AG08396 (cell line): ENCODE measurements at places on chromosomes 7 and 10.
A peak's percentile ranks its signal among the peaks of the same experiment; 100 is the strongest.

- no peak for DNase-seq
Measured at GRCh38 chr10:43120929-43121314, 17.3 kb upstream of the CSGALNACT2 start.

DNA sequence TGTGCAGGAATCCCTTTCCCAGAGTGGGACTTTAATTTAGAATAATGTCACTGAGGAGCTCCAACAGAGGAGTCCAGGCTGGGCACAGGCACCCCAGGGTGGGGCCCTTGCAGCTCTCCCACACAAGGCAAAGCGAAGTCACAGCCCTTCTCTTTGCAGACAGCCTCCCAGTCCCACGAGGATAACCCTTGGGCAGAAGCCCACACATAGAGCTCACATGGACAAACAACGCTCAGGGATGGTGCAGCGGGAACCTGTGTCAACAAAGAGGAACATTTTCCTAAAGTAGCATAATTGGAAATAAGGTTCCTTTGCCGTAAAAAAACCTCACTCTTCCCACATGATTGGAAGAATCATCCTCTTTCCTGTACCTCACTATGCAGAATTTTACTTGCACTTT lies 29.3 kb upstream of the GGCT start:
- no peak for DNase-seq

- DNase-seq, result no peak
Measured at GRCh38 chr7:601036-601594, 81.5 kb upstream of the PDGFA start.

GRCh38 chr7:42900842-42901241 lies 11.0 kb downstream of the C7orf25 start:
- DNase-seq, result no peak

- no peak for DNase-seq
Measured at GRCh38 chr10:53744746-53745145, 972.2 kb upstream of the MBL2 start.

DNA sequence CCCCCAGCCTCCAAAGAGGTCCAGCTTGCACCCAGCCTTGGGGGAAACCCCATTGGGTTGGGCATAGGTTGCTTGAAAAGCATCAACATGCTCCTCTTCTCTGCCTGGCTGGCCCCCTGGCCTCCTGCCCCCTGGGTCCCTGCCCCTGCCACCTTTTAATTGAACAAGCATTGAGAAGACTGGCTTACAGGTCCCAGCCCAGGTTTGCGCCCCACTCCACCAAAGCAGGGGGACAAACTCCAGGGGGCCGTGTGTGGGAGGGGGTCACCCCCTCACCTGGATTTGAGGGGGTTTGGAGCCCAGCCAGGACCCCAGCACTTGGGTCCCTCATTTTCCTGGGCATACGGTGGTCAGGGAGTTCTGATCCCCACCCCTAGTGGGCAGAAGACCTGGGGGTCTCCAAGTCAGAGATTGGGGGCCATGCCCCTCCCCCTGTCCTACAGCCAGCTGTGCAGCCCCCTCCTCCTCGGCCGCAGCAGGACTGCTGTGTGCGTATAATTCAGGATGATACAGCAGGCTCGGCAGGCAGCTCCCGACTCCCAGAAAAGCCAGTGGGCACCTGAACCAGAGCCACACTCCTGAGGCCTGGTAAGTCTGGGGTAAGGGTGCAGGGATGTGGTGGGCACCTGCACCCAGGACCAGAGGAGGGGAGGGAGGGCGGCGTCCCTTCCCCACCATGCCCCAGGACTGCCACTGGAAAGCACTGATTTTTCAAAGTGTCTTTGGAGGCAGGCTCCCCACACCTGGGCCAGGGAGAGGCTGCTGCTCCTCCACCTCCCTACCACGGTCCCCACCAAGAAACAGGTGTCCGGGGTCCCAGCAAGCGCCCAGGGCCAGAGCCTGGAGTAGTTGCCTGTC lies 1.7 kb downstream of the ELFN1 start:
- no peak for DNase-seq

- no peak for DNase-seq
Measured at GRCh38 chr7:1925973-1926907, 256.2 kb downstream of the ELFN1 start.

DNA sequence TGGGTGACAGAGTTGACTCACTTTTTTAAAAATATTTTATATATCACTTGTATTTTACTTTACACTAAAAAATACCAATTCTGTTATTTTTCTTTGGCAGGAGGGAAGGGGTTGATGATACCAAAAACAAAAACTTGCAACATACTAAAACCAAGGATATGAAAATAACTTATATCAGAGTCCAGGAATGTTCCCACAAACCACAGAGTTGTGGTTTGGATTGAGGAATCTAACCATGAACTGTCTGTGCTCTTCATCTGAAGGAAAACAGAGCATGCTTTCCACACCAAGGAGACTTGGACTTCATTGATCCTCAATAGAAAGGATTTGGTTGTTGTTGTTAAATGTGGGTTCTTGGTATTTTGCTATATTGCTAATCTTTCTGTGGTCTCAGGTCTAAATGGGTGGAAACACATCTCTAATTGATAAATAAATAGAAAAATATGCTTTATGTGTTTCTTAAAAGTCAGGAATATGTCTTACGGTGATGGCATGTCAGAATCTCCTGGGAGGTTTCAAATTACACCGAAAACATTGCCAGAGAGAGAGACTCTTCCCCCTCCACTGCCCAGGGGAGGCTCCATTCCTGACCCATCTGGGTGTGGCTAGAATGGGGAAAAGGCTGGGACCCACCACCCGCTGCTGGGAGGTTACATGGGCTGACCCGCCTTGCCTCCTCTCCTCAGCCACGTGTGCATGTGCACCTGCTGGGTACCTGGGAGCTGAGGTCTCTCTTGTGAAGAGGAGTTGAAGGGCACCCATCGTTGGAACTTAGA lies 46.9 kb upstream of the STK17A start:
- peak; percentile 68 for DNase-seq

- no peak for DNase-seq
Measured at GRCh38 chr7:31550432-31550831, 36.5 kb downstream of the ITPRID1 start.

DNA sequence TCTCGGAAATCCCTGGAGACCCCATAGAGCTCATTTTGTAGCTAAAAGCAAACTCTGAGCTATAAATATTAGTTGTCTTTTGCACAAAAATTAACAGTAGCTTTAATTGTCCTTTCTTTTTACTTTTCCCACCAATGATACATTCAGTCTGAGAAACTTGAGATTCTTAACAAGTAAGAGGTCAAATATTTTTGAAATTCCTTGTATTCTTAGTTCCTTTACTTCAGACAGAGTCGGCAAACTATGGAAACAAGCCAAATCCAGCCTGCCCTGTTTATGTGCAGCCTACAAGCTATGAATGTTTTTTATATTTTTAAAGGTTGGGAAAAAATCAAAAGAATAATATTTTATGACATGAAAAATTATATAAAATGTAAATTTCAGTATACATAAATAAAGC lies 146.6 kb downstream of the CTNNA3 start:
- DNase-seq, result no peak

DNA sequence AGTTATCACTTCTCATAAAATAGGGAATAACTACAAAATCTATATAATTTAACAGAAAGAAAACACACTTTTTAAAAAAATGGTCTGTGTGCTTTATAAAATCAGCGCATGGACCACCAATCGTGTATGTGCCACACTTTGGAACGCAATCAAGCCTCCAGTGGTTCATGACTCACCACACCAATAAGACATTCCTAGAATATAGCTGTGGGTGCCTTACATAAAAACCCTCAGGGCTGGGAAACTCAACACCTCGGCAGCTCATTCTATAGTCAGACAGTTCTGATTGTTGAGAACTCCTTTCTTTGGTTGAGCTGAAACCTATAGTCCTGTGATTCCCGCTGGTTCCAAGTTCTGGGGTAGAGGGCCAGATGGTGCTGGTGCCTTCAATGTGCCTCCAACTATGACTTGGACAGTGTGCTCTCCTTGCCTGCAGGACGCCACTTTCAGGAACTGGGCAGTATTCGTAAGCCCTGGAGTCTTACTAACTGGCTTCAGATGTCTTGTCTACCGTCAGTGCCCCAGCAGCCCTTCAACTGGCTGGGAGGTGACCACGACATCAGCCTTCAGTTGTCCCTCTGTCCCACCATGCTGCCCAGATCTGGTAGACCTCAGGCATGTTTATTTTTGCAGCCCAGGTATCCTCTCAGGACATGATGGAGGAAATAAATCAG lies 135.7 kb upstream of the GDF10 start:
- no peak for DNase-seq

GRCh38 chr7:102072636-102073209 lies 213.9 kb upstream of the SH2B2 start:
- DNase-seq, result no peak

- no peak for DNase-seq
Measured at GRCh38 chr10:86699991-86700840, 31.9 kb downstream of the LDB3 start.

- no peak for DNase-seq
Measured at GRCh38 chr7:77426052-77426404, 9.9 kb upstream of the GSAP start.

GRCh38 chr7:8064828-8065227 lies 96.2 kb downstream of the GLCCI1 start:
- no peak for DNase-seq

DNA sequence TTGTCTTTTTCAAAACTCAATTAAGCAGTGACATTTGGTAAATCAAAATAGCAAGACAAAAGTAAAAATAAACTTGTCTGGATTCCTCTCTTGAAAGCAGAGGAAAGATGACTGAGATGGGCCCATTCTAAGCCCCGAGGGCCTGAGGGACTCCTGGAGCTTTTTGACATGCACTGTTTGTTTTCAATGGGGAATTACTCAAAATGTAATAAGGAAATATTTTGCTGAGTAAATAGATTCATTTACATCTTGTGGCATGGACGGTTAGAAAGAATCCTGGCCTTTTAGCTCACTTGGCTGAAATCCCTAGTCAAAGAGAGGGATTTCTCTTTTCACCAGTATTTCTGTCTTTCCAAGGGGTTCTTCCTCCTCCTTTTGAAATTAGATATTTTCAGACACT lies 108.0 kb downstream of the MKX start:
- no peak for DNase-seq

DNA sequence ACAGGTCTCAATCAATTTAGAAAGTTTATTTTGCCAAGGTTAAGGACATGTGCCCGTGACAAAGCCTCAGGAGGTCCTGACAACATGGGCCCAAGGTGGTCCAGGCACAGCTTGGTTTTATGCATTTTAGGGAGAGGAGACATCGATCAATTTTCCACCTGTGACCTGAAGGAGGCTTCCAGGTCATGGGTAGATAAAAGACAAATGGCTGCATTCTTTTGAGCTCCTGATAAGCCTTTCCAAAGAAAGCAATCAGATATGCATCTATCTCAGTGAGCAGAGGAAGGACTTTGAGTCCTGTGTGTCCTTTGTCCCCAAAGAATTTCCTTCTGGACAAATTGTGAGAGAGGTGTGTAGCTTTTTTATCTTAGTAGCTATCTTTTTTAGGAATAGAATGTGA lies 15.8 kb downstream of the LRRC72 start:
- DNase-seq, result no peak

DNA sequence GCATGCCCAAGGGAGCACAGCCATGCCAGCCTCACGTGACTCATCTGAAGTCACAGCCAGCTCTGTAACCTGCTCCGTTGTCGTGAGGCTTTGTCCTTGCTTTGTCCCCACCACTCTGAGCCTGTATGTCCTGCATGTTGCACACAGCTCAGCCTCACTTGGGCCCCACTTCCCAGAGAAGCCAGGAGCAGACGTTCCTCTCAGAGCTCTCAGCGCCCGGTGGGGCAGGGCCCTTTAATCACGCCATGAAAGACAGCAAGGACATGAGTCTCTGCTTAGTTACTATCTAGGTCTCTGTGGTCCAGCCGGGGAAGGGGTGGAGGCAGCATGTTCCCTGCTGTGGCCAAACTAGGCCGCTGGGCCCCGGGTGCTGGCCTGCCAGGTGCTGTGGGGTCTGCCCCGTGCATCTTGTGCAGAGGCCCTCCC lies 127.4 kb upstream of the FAM20C start:
- DNase-seq, result no peak

DNA sequence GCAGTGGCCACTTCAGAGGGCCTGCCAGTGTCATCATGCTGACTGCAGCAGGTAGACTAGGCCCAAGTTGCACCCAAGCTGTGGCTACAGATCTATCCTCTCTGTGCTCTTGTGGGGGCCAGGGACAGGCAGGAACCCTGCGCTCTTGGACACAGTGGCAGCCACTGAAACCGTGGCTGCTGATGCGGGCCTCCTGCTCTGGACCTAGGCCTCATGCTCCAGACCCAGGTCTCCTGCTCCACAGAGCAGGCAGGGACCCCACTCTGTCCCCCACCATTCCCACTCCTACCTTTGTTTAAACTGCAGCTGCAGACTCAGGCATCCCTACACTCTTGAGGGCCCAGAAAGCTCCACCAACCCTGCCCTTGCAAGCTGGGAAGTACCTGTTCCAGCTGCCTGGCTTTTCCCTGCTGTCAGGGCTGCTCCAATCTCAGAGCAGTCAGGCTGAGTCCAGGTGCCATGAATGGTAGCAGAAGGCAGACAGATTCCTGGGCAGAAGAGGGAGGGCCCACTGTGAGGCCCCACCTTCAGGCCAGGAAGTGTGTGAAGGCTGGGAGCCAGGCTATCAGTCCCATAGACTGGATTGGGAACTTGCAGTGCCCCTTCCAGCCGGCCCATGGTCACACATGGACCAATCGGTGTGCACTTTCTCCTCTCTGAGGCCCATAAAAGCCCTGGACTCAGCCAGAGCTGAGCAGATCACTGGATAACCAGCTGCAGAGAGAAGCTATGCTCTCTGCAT lies 634.0 kb upstream of the SEMA3D start:
- no peak for DNase-seq

DNA sequence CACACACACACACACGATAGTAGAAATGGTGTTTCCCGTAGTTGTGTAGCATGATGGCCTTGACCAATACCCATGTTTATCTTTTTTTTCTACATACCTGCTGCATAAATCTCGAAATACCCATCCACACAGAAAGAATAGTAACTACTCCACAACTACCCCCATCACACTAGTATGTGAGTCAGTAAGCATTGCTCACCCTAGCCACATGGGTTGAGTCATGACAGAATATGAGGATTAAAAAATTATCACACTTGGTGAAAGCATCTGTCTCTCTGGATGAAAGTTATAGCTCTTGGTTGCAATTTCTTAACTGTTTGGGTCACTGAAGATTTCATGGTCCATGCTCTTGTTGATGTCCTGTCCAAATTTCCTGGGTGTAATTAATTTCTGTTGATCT lies 103.4 kb upstream of the MDFIC start:
- DNase-seq, result peak; percentile 42
